Muscle of arm (tissue), 14 donors: ENCODE measurements at places on chromosomes 1 and 21.
A peak's percentile ranks its signal among the peaks of the same experiment; 100 is the strongest.

- DNase-seq, result no peak
Measured at GRCh38 chr21:46063227-46063626, 34.7 kb upstream of the COL6A2 start.

DNA sequence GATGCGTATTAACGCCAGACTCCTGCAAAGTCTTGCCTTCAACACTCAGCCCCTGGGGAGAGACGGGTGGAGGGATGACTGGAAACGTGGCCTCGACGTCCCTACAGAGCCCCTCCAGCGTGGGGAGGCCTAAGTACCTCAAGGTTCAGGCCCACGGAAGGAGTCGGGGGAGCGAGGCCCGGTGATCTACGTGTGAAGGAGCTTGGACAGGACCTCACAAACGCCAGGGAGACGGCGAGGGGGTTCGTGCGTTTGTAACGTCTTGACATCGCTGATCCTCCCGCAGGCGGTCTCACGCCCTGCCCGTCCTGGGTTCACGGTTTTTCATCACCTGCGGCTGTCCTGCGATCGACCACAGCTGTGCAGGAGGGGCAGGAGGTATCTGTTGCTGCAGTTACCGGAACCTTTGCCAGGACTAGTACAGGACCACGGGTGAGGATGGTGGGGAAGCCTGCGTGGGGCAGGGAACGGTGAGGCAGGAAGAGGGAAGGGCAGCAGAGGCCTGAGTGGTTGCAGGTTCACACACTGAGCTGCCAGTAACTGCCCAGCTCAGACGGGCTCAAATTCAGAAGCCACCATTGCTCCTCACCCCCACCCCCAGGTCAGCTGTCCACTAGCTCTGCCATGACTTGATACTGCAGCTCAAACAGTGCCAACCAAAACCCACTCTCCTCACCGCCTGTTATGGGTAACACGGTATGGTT, 889 bp upstream of the CCNL2 start:
- no peak for DNase-seq

GRCh38 chr21:21045518-21045917, 47.3 kb downstream of the NCAM2 start:
- DNase-seq, result no peak

- DNase-seq, result no peak
Measured at GRCh38 chr1:16979475-16980327, 719 bp downstream of the MFAP2 start.

- peak; percentile 69 for DNase-seq
Measured at GRCh38 chr1:25799352-25799934, 550 bp upstream of the SELENON start.

DNA sequence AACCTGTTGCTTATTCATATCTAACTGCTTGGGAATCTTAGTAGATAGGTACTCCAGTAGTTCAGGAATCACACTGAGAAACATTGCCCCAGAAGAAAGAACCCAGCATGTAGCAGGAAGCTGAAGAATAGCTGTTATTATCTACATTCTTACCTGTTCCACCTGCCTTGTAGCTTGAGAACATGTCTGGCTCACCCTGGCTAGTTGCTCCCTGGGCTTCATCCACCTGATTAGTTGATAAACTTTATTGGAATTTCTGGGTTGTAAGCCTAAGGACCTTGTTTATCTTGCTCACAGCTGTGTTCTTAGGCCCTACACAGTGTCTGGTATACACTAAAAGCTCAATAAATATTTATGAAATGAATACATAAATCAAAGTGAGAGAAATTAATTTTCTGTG, 106.3 kb upstream of the DMRTA2 start:
- no peak for DNase-seq

DNA sequence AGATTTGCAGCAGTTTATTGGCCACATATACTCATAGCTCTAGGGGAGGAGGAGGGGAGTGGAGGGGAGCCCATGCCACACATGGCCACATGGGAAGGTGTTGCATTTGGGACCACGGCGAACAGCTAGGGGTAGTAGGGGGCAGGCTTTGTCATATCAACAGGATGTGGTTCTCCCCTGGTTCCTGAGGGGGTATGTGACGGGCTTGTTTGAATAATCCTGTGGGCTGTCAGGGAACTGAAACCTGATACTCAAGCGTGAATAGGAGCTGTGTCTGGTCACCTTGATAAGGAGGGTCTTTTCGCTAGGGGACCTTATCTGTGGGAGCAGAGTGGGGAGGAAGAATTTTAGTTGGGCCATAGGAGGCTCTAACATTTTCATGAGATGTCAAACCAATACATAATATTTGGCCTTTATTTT, 264.7 kb downstream of the CTH start:
- DNase-seq, result no peak

GRCh38 chr1:153800516-153800915, 25.3 kb downstream of the SLC27A3 start:
- DNase-seq, result no peak

DNA sequence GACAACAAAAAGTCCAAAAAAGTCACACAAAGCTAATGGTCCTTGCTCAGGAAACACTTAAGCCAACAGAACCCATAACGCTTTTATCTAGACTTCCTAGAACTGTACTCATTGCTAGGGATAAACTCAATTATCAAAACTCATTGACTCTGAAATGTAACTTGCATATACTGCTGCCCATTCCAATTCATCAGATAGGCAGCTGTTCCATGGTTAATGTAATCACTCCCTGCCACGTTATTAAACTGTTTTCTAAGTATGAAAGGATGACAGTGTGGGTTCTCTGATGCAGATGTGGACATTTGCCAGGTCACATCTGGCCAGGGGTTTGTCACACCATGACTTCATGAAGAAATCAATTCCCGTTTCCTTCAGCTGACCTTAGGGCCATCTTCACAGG, 30.3 kb upstream of the DNAJC11 start:
- DNase-seq, result no peak

DNA sequence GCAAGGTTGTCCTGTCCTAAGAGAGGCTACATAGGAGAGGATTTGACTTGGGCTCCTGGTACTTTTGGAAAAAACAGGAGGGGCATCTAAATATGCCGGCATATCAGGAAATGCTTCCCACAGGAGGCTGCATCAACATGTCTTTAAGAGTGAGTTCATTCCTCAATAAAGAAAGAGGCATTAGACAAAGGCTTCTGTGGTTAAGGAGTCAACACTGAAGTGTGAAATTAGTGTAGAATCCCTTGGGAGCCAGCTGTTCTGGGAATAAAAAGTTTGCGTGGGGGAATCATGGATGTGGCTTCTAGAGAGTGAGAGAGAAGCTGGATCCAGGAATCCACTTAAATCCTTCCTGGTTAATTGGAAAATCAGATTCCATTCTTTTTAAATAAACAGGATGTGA, 69.5 kb downstream of the DNM3 start:
- DNase-seq, result no peak

DNA sequence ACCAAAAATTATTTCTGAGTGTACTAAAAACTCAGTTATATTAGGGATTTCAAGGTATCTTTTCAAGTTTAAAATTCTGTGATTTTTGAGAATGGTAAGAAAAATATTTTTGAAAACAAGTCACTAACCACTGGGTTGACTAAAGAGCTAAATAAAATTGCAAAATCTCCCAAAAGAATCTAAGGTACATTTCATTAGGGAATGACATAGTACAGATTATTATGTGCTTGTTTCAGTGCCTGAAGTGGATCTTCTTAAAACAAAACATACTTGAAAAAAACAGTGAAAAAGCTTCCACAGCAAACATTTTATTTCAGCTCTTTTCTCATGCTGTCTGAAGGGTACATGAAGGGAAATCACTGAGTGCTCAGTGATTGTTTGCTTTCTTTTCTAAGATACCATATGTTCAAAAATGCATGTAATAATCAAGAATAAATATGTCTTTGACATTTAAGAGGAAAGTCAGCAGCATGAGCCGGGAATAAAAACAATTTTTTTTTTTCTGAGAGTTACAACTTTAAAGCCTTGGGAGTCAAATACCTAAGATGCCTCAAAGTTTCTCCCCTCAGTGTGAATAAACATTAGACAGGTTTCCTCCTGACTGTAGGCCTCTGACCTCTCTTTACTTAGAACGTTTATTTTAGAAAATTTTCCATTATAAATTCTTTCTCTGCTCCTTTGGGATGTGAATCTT, 200.7 kb downstream of the KCNT2 start:
- no peak for DNase-seq

DNA sequence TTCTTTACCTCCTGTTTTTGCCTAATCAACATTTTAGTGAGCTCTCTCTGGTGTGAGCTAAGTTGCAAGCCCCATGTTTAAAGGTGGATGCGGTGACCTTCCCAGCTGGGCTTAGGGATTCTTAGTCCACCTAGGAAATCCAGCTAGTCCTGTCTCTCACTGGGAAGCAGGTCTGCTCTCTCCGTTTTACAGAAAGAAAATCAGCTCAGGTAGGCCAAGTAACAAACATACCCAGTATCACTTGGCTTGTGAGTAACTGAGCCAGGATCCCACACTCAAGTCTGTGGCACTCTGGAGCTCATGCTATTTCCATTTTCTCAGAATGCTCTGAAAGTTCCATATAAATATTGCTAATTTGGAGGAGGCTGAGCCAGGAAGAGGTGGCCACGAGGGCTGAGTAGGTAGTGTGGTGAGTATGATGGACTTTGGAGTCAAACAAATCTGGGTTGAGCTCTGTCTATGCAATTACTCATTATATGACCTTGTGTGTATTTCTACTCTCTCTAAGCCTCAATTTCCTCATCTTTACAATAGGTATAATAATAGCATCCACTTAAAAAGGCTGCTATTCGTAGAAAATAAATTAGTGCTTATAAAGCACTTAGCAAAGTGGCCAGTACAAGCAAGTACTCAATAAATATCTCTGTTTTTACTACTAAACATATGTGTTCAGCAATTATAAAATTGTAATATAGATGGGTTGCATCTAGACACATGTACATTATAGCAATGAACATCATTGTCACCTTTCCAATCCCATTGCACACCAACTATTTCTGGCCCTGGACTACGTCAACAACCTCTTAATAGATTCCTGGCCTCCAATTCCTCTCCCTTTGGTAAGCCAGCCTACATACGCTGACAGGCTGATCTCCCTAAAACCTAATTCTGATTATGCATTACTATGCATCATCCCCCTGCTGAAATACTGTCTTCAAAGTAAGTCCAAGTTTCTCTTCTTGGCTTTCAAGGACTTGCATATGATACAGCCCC, 32.7 kb upstream of the DHCR24 start:
- DNase-seq, result no peak

DNA sequence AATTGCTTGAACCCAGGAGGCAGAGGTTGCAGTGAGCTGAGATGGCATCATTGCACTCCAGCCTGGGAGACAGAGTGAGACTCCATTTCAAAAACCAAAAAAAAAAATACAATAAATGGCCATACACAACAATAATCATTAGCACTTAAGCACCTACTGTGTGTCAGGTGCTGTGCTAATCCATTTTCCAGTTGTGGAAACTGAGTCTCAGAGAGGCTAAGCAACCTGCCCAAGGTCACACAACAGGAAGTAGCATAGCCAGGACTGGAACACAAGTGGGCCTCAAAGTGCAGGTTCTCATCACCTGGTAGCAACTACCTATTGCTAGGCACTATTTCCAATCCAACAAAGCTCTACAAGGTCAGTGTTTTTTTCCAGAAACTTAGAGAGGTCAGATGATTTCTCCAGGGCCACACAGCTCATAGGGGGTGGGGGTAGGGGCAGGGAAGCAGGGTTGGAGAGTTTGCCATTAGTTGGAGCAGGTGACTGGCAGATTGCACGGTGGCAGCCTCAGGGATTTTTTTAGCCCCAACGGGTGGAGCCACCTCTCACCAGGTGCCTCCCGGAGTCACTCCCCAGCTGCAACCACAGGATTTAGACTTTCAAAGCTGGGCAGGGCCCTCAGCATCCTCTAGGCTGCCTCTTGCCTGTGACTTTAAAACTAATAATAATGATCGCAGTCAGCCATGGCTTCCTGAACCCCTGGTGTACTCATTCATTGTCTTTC, 52.5 kb upstream of the ID3 start:
- DNase-seq, result no peak

DNA sequence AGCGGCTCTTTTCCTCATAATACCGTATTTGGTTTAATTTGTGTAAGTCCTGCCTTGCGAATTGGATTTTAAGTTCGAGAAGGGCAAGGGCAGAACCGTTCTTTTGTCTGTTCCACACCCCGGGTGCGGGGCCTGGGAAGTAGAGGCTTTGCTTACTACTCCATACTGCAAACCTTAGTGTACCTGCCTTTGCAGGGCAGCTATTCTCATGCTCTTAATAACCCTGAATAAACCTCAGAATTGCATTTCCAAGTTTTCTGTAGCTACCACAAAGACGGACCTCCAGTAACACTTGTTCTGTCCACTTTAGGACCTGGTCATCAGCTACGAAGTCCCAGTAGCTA, 657 bp upstream of the HNRNPU start:
- DNase-seq, result no peak

DNA sequence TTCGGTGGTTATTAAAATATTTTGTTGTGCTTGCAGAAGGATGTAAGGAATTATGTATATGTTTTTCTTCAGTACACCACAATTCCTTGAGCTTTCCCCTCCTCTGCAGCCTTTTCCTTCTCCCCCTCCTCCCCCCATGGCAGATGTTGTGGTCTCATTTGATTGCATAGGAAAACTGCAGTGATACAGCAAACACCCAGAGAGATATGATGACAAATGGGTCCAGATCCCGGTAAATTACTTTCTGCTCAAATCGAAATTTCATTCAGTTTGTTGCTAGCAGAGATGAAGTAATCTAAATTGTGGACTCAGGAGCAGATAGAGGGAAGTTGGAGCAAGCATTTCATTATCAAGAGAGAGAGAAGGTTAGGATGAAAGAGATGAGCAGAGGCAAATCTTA, 9.9 kb downstream of the LMO4 start:
- DNase-seq, result no peak

DNA sequence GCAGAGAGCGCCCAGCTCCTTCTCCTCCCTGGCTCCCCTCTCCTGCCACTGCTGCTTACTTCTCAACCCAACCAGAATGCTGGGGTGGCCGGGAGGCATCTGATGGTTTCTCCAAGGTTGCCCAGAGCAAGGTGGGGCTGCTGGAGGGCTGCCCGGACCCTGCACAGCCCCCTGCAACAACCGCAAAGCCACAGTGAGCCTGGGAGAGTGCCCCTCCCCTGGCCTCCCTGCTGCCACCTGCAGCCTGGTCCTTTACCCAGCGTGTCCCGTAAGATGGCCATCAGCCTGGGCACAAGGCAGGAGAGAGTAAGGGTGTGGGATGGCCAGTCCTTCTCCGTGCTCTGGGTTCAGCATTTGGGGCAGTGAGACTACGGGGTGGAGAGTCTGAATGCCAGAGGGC, 17.0 kb downstream of the MX2 start:
- no peak for DNase-seq

GRCh38 chr1:211135342-211135950, 1.5 kb upstream of the KCNH1 start:
- DNase-seq, result peak; percentile 51

DNA sequence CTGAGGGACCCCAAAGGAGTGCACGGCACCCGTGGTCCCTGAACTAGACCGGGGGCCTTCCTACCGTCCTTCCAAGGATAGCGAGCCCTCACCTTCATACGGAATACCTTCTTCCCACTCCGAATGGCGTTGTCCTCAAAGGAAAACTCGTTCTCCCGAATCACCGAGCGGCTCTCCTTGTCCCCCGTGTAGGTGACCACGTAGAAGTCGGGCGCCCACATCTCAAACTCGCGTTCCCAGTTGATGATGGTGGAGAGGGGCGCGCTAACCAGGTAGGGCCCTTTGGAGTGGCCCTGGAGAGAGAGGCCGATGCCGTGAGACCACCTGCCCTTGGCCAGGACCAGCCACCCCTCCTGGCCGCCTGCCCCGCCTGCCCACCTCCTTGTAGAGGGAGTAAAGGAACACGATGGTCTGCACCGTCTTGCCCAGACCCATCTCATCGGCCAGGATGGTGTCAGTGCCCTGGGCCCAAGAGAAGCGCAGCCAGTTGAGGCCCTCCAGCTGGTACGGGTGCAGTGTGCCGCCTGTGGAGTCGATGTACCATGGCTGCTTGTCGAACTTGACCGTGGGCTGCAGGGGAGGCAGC, 38.0 kb downstream of the CHD5 start:
- DNase-seq, result no peak

- no peak for DNase-seq
Measured at GRCh38 chr1:234835239-234835638, 225.3 kb upstream of the IRF2BP2 start.
